ENCODE measurements at places on chromosomes 12 and 14.

GRCh38 chr14:103551338-103551762, 11.1 kb downstream of the BAG5 start:
- no peak for DNase-seq

- DNase-seq = no peak
Measured at GRCh38 chr12:93979189-93979588, 169.2 kb upstream of the PLXNC1 start.

DNA sequence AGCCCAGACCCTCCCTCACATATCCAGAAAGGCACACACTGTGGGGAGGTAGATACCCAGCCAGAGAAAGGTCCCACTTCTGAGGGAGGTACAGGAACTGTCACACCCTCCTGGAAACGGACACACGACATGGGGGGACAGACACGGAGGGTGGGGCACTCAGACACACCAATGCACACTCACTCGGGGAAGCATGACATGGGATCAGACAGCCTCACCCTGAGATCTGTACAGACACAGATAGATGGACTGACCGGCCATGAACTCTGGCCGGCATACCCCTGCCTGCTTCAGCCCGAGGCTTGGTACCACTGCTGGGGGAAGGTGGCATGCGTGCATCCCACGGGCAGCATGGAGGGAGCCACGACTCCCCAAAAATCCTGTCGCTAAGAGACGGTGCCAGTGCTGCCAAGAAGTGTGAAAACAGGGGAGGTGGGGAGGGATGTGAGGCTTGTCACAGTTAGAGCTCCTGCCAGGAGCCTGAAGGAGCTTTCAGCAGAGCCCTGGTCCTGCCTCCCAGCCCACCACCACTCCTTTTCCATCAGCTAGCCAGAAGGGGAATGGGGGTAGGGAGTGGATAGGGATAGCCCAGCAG, 571 bp downstream of the CPNE6 start:
- no peak for DNase-seq

DNA sequence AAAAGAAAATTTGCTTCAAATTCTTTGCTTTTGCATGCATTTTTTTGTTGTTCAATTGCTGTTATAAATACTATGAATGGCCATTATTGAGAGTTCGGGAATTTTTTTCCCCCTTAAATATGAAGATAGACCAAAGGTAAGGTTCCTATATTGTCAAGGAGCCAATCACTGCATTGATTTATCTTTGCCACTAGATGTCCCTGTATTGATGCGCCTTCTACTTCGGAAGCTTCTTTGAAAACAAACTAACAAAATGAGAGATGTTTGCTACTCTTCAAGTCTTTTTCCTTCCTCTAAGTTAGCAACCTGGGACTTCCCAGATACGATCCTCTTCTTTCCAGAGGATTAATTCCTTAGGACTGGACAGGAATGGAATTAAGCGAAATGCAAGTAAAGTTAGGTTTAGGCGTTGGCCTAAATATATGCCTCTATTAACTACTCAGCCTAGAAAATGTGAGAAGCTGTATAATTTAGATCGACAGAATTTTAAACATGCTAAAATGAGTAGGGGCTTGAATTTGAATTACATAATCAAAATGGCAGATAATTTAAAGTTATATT, 318.1 kb downstream of the AEBP2 start:
- peak; percentile 63 for DNase-seq

DNA sequence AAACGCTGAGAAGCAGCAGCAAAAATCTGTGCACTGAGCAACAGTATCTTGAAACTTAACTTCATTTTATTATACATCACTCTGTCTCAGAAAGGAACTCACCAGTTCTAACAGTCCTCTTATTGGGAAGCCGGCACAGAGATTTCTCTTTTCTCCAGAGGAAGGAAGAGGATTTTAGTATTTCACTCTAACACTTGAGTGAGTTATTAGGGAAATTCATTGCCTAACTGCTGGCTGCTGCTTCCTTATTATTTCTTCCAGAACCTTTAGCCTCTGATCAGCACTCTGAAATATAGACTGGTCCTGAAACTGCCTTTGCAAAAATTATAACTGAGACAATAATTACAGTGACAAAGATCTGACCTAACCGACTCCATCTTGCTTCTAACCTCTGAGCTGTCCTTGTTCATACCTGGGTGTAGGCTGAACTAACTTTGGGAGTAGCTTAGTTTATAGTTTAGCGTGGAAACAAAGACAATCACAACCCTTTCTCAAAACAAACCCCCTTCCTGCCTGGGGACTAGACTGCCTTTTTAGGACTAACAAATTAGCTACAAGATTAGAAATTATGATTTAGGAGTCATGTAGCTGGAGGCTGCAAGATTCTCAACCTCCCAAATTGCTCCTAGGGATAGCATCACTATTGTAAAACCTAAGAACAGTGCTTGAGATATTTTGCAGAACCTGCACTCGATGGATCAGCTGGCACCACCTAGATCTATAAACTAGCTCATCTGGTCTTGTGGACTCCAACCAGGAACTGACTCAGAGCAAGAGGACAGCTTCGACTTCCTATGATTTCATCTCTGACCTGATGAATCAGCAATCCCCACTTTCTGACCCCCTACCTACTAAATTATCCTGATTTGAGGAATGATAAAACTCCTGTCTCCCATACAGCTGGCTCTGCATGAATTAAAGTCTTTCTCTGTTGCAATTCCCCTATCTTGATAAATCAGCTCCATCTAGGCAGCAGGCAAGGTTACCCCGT, 117.5 kb downstream of the DYRK2 start:
- peak; percentile 78 for DNase-seq

DNA sequence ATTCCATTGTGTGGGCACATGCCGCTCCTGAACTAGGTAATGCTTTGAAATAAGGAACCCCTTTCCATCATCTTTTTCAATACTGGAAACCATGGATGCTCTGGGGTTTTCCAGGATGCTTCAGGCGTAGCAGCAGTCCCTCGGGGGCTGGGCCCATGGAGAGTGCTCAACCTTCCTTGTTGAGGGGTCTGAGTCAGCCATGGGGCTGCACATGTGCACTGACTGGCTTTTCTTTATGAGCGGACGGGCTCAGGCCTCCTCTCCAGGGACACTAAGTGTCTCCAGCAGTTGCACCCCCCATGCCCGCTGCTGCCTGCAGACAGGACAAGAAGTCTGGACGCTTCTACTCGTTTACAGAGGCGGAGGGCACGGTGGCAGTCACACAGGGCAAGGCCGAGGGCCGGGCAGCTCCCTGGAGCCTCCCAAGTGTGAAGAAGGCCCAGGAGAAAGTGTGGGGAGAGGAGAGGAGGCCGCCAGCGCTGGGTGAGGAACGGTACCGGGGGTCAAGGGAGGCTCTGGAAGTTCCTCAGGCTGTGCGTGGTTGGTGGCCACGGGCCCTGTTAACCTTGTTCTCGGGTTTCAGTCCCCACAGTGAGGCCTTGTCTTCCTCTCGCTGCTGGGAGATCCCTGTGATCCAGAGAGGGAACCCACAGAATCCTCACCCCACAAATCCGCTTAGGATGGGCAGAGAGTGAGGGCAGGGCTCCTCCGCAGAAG, 51.2 kb downstream of the TEAD4 start:
- no peak for DNase-seq

- DNase-seq = no peak
Measured at GRCh38 chr14:24705840-24706239, 71.8 kb upstream of the GZMB start.

DNA sequence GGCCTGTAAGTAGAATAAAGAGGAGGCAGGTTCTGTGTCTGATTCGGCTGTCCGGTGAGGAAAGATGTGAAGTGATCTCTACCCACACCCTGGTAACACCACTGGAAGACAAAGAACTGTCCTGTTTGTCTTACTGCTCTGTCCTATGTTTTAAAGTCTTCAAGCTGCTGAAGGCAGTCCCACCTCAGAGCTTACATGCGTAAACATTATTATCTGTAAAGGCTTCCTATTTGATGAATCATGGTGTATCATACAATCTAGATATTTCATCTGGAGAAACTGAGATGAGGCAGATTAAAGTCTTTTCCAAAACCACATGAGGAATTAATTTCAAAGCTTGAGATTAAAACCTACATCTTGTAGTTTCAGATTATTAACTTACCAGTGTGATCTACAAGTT, 427.6 kb downstream of the ZFP36L1 start:
- DNase-seq = peak; percentile 79

- no peak for DNase-seq
Measured at GRCh38 chr14:32419429-32419828, 90.3 kb downstream of the AKAP6 start.

DNA sequence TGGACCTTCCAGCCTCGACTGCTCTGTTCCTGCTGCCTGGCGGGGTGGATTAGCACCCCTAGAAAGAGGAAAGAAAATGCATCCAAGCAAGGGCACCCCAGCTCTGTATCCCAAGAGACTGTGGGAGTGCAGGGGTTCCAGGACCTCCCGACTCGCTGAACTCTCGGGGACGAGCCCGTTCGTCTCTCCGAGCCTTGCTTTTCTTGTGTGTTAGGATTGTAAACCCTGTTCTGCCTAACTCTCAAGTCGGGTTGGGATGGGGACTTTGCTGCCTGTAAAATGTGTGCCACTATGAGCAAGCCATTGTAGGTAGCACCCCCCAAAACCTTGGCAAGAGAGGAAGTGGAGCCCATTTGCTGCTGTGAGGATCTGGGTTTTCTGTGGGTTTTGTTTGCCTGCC, 73.2 kb upstream of the VRK1 start:
- no peak for DNase-seq

DNA sequence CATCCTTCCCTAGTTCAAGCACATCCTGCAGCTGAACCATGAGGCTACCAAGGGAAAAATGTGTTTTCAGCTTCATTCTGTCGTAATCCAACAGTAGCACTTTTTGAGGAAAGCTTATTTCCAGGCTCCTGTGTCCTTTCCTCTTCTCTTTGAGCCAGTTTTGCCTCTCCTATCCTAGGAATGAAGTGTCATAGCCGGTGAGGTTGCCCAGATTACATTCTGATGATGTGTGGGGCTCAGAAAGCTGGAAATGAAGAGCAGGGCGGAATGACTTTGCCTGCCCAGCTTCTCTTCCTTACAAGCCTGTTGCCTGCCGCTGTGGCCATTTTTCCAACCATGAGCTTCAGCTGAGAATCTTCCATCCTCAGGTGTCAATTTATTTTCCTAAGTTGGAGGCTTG, 381.8 kb downstream of the NUAK1 start:
- no peak for DNase-seq

GRCh38 chr12:98464190-98464589, 51.2 kb upstream of the TMPO start:
- DNase-seq = peak; percentile 49

GRCh38 chr12:93804392-93805179, 127.4 kb downstream of the CRADD start:
- no peak for DNase-seq

GRCh38 chr12:29167445-29167844, 18.4 kb downstream of the FAR2 start:
- DNase-seq = peak; percentile 46

DNA sequence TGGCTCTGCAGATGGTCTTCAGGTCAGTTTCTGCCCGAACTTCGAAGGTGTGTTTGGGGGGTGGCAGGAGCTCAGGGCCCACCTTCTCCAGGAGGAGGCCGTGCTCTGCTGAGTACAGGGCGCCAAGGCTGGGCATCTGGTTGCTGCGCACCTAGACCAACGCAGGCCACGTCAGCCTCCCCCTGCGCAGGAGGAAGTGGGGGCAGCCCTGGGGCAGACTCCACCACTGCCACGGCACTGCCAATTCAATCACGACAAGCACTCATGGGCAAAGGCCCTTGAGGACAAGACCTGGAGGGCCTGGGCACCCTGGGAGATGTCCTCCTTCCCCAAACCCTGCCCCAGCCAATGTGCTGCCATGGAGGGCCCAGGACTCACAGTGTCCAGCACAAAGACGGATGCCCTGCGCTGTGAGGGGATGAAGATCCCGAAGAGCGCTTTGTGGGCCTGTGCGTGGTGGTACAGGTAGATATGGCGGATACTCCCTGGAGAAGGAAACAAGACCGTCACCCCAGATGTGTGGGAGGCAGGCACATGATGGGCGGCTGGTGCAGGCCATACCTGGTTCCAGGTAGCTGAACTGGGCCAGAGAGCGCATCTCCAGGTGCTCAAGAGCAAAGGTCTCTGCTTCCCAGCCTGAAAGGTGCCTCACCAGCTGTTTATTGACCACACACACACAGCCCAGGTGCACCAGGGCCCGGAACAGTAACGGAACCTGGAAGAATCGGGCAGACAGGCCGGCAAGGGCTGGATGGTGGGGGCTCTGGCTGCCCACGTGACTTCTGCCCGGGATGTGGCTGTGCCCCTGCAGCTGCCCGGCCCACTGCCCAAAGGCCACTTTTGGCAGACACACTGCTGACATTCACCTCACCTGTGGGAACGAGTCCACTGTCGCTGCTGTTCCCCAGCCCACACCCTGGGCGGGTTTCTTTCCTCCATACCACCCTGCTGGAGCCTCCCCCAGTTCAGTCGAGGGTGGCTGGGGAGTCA, 24.6 kb downstream of the P2RX2 start:
- no peak for DNase-seq

DNA sequence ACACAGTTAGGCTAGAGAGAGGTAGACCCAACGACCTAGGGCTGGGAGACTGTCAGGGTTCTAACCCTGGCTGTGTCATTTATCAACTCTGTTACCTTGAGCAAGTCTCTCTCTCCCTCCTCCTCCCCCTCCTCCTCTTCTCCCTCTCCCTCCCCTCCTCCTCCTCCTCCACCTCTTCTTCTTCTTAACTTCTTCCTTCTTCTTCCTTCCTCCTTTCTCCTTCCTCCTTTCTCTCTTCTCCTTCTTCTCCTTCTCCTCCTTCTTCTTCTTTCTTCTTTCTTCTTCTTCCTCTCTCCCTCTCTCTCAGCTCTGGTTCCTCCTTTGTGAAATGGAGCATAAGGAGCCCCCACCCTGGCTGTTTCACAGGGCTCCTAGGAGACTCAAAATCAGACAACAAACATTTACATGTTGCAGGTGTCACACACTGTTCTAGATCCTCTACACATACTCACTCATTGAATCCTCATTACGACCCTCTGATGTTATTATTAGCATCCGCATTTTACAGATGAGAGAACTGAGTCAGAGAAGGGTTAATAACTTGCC, 2.2 kb upstream of the KCNH3 start:
- no peak for DNase-seq

DNA sequence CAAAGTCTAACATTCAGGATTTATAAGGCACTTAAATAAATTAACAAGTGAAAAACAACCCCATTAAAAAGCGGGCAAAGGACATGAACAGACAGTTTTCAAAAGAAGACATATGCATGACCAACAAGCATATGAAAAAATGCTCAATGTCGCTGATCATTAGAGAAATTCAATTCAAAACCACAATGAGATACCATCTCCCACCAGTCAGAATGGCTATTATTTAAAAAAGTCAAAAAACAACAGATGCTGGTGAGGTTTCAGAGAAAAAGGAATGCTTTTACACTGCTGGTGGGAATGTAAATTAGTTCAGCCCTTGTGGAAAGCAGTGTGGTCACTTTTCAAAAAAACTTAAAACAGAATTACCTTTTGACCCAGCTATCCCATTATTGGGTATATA, 60.7 kb upstream of the BDKRB2 start:
- no peak for DNase-seq

DNA sequence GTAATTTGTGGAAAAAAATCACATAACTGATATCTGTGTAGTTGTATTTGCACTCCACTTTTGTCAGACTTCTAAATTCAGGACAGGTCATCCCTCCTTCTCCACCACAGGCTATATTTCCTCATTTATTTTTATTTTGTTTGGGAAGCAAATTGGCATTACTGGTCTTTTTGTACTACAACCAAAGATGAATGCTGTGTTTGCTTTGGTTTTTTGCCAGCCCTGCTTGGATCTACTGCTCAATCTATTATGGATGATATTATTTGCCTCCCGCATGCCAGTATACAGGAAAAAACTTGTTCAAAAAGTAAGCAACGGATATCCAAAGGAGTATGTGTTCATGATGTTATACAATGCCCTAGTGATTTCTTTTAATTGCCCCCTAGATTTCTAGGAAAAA, 948.8 kb downstream of the TRHDE start:
- DNase-seq = no peak
